Activated T-helper 17 cell treated with anti-CD3 and anti-CD28 coated beads, Interleukin-2, amount 50 U/mL, for 72 hours (primary cell): ENCODE measurements at places on chromosomes 2 and 18. TPM values are rescaled to one million over a fixed set of nuclear protein-coding genes. Genes with fewer than 3 reads are reported as not detected.

DNA sequence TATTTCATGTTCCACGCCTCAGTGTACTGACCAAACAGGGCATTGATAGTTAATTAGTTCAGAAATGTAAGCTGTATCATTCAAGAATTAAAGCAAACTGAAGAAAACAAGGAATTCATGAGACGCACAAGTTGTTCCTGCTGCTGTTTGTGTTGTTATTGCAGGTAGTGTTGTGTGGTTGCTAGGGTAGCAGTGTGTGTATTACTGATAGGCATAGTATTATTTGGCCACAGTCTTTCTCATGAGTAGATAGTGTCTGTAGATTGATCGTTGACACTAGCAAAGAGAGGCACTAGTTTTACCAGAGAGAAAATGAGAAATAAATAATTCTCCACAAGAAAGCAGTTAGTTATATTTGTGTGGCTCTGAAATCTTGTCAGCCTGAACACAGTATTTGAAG, 548.6 kb downstream of the LRP1B start:
- ATAC-seq = no peak

GRCh38 chr2:104371087-104371781, 482.7 kb upstream of the POU3F3 start:
- no peak for ATAC-seq

GRCh38 chr2:40384714-40385113, 67.2 kb downstream of the SLC8A1 start:
- ATAC-seq = no peak

- no peak for ATAC-seq
These were observed 57.3 kb downstream of the IRS1 start for GRCh38 chr2:226742347-226742746.

DNA sequence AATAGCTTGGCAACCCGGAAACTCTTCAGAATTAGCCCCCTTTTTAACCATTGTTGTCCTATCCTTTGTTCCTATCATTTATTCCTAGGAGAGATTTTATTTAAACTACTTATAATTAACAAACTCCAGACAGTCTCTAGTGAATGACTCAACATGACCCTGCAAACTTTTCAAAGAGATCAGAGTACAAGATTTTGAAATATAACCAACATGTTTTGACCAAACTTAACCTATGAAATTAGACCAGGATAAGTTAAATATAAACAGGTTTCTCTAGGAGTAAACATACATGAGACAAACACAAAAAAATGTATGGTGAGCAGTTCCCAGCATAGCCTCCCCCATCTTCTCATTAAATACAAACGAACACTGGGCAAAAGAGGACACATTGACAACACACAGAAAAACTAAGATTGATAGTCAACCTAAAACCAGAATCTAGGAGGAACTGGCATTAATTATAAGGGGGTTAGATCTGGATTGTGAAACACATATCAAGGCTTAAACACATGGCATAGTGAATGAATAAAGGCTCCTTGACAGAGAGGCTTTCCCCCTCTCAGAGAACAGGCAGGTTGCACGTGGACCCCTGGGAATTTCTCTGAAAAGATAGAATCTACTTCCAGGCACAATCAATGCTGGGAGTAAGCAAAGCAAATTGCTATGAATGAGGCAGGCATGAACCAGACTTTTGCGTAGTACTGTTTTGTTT, 284.1 kb downstream of the IRS1 start:
- ATAC-seq = no peak

DNA sequence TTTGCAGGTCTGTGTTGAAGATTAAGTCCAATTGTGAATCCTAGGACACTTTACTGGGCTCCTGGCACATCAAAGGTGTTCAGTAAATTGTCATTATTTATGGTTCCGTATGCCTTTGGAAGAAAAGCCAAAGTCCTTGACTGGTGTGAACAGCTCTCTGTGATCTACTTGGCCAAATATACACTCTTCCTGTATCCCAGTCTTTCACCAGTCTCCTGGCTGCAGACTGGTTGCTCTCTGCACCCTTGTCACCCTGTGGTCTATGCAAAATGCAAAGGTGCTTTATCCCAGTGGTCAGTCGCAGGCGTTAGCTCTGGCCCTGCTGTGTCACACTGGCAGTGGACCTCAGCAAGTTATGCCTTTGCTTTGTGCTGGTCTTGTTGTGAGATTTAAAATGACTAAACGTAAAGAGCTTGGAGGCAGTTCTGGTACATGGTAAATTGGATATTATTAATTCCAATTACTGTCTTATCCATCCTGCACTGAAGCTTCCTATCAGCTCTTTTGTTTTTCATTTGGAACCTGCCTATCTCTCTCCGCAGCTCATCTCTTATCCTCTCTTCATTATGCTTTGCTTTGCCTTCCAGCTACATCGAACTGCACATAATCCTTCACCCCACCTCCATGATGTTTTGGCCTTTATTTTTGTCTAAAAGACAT, 83.1 kb downstream of the MYO1B start:
- ATAC-seq = no peak

DNA sequence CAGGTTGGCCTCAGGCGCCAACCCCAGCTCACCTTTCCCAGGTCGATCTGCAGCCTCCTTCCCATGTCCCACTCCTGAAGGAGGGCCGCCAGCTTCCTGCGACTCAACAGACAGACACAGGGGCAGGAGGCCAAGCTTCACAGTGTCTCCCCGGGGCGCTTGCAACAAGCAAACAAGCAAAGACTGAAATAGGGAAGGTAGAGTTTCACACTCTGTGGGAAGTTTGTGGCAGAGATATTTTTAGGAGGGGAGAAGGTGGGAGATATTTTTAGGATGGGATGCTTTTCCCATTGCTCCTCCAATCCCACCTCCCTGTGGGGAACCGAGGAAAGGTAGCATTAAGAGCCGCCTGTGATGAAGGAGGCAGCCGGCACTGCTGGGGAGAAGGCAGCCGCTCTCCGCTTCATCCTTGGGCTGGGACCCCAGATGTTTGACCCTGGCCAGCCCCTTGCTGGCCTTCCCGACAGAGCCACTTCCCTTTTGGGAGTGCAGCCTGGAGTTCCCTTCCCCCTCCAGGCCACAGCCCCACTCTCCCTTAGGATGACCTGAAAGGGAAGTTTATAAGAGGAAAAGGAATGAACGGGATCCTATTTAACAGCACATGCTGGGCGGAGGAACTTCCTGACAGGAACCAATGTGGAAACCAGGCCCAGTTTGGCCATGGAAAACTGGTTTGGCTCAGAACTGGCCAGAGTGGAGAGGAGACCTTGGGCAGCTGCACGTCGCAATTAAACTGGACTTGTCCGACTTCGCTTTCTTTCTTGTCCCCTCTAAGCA, 142.2 kb upstream of the SMAD2 start:
- no peak for ATAC-seq

DNA sequence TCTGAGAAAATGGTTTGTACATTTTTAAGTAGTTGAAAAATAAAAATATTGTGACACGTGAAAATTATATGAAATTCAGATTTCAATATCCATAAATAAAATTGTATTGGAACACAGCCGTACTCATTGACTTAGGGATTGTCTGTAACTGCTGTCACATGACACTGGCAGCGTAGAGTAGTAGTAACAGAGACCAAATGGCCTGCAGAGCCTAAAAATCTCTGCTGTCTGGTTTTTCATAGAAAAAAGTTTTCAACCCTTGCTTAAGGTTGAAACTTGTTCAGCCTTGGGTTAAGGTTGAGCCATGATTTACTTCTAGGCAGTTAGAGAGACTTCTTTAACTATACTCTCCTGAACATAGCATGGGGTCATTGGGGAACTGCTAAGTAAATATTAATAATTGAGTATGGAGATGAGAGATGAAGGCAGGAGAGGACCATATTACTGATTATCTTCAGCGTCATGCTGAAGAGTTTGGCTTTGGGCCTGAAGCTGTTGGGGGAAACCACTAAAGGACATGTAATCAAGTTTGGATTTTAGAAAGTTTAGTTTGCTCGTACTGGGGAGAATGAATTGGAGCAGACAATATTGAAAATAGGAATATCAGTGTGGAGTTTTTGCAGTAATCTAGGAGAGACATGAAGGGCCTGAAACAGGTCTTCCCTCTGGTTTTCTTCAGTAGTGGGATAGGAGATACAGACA, 16.2 kb downstream of the EML4 start:
- no peak for ATAC-seq

- ATAC-seq = no peak
These were observed 478.7 kb upstream of the POU3F3 start for GRCh38 chr2:104375206-104375605.

GRCh38 chr2:45736757-45737704, 85.6 kb downstream of the PRKCE start:
- ATAC-seq = no peak

DNA sequence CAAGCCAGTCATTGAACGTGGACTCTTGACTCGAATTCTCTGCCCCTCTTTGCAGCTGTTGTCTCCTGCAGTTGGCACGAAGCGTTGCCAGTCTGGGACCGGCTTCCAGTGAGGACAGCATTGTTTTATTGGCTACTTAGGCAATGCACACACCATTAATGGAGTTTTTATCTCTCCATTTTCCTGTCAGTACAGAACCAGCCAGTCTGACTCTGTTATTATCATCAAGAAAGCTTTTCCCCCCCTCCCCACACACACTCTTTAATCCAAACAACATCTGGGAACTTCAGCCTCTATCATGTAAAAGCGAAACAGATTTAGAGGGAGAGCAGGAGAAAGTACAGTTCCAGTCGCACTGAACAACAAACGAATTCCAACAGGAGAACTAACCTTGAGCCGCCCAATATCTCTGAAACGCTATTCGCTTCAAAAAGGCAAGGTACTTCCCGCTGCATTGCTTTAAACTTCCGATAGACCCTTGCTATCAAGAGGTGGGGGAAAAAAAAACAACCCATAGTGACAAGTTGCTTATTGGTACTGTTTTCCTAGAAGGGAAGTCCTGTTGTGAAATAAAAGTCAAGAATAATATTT, 38.2 kb downstream of the ACVR1 start:
- ATAC-seq = no peak

GRCh38 chr2:15385184-15385583, 175.9 kb downstream of the NBAS start:
- ATAC-seq = no peak

GRCh38 chr18:54466248-54467005, 108.7 kb downstream of the C18orf54 start:
- ATAC-seq = no peak

- no peak for ATAC-seq
These were observed 95.5 kb downstream of the MTCL1 start for GRCh38 chr18:8800876-8801262.

LOXL3 gene
- 4.4 TPM for total RNA-seq

ONECUT2 gene
- not detected for total RNA-seq

XIRP2 gene
- total RNA-seq = not detected

CFAP210 gene
- not detected for total RNA-seq
